ENCODE measurements at places on chromosomes 7 and 10.

GRCh38 chr7:71990138-71990462, 422.0 kb downstream of the CALN1 start:
- DNase-seq: no peak

- DNase-seq: no peak
These were observed 148.6 kb downstream of the DNAJB6 start for GRCh38 chr7:157485361-157485831.

- peak; percentile 15 for DNase-seq
These were observed 3.2 kb downstream of the SPOCK2 start for GRCh38 chr10:72085166-72085565.

- no peak for DNase-seq
These were observed 84.0 kb downstream of the ELAPOR2 start for GRCh38 chr7:86975449-86975848.

GRCh38 chr10:126021833-126022500, 125.6 kb downstream of the FANK1 start:
- no peak for DNase-seq

GRCh38 chr10:69124563-69125268, 738 bp downstream of the VPS26A start:
- peak; percentile 20 for DNase-seq

DNA sequence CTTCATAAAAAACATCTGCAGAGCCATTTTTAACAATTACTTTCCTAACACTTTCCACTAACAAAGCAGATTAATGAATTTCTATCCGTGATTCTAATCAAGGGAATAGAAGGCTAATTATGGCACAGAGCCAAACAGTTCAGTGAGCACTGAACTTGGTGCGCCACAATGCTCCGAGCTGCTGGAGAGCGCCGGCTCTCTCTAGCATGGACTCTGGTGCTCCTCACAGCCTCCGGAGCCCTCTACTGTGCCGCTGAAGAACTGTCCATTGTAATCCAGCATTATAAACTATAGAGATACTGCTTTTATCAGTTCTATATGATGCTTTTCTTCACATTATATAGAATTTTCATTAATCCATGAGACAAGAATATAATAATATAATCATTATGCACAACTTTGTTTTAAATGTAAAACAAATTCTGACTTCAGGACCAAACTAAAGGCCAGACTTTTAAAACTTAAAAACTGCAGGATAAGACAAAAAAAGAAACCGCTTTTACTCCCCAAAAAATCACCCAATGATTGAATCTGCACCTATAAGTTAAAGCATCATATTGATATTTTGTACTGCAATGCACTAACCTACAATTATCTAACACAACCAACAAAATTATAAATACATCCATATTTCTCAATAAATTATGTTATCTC, 123.6 kb downstream of the RNF32 start:
- DNase-seq: peak; percentile 36

DNA sequence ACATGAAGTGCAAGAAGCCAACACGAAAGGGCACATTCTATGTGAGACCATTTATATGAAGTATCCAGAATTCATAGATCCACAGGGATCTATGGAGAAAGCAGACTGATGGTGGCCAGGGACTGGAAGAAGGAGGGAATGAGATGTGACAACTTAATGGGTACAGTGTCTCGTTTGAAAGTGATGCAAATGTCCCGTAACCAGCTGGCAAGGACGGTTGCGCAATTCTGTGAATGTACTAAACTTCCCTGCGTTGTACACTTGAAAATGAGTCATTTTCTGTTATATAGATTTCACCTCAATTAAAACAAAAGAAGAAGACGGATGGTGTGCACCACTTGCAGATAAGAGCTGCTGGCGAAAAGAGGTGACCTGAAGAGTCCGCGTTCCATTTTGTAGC, 861.1 kb downstream of the TYW1 start:
- no peak for DNase-seq

GRCh38 chr7:78450706-78451105, 652.1 kb downstream of the PHTF2 start:
- DNase-seq: no peak

Data from retinal pigment epithelial cell (primary cell).